ENCODE measurements at places on chromosomes 4 and X.

DNA sequence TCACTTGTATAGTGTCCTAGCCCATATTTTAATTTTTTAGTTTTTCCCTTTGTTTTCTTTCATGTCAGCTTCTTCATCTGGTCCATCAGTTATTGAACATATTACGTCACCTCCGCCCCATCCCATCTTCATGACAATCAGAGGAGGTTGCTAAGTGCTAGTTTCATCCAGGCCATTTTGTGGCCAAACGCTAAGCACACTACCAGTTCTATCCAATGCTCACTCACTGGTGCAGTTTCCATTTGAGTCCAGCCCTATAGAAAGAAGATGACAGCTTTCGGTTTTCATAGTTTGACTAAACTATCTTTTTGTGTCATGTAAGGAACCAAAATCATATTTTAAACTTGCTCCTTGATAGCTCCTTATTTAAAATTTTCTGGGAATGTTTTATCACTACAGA lies 304.2 kb downstream of the TENM3 start:
- no peak for DNase-seq

- no peak for DNase-seq
Observed at GRCh38 chr4:3318561-3319021, 25.8 kb downstream of the RGS12 start.

GRCh38 chr4:30718021-30718542 lies 2.1 kb upstream of the PCDH7 start:
- no peak for DNase-seq

DNA sequence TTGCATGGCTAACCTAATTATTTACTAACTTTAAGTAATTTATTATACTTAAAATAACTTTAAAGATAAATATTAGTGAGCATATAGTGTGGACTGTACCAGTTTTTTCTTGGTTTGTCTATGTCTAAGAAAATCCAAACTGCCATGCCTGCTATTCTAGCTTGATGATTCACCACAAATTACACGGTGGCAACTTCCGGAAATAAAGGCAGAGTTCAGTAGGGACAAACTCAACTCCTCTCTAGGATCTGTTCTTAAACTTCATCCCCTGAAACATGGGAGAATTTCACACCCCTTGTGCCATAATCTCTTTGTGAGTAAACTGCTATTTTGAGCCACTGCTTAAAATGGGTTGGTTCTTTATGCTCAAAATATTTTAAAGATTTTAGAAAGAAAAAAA lies 213.6 kb upstream of the NRK start:
- DNase-seq: no peak

DNA sequence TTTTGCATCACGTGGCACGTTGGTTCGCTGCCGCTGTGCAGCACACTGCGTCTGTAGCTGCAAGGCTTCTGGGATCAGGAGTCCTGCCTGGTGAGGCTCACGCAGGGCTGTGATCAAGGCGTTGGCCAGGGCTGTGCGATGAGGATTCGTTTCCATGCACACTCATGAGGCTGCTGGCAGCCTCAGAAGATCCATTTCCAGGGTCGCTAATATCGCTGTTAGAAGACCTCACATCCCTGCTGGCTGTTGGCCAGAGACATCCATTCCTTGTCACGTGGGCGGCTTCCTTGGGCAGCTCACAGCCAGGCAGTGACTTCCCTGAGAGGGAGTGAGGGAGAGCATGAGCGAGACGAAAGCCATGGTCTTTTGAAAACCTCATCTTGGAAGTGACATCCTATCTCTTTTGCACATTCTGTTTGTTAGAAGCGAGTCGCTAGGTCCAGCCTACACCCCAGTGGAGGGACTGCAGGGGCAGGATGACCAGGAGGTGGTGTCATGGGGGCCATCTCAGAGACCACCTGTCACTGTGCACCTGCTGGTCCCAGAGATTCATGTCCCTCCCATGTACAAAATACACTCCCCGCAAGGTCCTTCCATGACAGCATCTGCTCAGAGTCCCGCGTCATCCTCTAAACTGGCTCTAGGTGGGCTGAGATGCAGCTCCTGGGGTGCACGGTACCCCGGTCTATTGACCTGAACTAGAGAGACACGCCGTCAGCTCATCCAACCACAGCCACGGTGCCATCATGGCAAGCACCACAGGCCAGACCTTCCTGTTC lies 12.2 kb downstream of the RGS12 start:
- DNase-seq: peak; percentile 32

GRCh38 chr4:21202959-21203358 lies 502.7 kb downstream of the PACRGL start:
- no peak for DNase-seq

- peak; percentile 14 for DNase-seq
Observed at GRCh38 chrX:119004920-119005524, 30.6 kb downstream of the LONRF3 start.

DNA sequence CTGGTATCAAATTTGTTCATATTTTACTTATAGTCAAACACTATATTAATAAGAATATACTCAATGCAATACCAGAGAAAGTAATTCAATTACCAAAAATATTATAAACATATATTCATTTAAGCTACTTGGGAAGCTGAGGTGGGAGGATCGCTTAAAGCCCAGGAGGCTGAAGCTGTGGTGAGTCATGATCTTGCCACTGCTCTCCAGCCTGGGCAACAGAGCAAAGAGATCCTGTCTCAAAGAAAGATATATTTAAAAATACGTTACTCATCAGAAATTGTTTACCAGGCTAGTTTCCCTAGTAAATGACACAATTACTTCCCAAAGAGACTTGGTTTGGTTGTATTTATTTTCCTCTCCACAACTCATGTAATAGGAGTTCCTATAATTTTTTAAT lies 433.6 kb downstream of the GASK1B start:
- no peak for DNase-seq

GRCh38 chrX:22392133-22392948 lies 119.6 kb downstream of the CBLL2 start:
- no peak for DNase-seq

DNA sequence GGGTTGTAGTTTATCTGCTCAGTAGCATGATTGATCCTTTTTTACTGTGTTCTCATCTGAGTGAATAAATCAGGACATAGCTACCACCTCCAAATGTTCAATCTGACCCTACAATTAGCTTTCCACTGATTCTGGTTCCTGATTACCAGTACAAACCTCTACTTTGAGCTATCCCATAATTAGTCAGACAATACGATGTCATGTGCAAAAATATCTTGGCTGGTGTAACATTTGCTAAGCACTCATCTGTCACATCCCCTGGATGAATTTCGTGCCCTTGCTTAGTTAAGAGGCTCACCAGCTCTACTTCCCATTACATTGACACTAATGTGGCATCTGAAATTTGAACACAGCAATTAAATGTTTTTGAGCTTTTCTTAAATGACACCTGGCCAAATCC lies 1101.0 kb upstream of the PCDH7 start:
- DNase-seq: no peak

GRCh38 chr4:163071308-163071707 lies 95.4 kb downstream of the NAF1 start:
- no peak for DNase-seq

- DNase-seq: no peak
Observed at GRCh38 chrX:72305286-72306084, at the start of gene CITED1. Gene CITED1, minus strand, starts transcription at chrX:72305914. Its CDS starts 3,045 bp downstream, at chrX:72302869.

GRCh38 chr4:80306260-80306659 lies 29.3 kb upstream of the CFAP299 start:
- DNase-seq: no peak

GRCh38 chrX:133771086-133771646 lies 214.2 kb downstream of the GPC3 start:
- peak; percentile 12 for DNase-seq

GRCh38 chr4:75126058-75126457 lies 193.1 kb downstream of the PARM1 start:
- DNase-seq: no peak

DNA sequence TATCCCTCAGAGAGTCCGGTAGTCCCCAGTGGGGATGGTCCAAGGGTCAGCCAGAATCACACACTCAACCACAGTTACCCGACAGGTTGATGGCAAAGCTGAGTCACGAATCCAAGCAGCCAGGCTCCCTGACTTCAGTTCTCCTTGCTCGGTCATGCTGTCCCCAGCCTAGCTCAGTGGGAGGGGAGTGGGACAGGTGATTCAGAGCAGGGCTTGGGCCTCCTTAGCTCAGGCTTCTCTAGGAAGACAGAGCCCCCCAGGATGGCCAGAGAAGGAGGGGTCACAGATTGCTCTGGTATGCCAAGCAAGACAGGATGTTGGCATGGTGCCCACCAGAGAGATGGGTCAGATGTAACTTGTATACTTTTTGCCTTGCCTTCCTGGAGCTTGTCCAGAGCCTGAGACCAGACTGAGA lies 66.5 kb downstream of the EFNB1 start:
- no peak for DNase-seq

- no peak for DNase-seq
Observed at GRCh38 chr4:101807351-101807750, 16.8 kb downstream of the BANK1 start.

DNA sequence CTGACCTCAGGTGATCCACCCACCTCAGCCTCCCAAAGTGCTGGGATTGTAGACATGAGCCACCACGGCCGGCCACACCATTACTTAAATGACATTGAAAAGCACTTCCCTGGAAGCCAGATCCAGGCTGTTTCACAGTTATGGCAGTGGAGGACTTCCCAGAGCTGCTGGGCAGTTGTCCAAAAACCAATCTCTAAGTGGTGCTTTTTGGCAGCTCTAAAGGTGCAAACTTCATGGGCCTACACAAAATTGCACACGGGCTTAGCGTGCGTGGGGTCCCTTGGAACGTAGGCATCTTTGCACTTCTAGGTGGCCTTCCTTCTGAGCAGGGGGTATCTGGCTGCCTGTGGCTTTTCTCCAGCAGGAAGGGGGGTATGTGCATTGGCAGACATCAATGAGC lies 172.3 kb downstream of the SHOX start:
- no peak for DNase-seq

- no peak for DNase-seq
Observed at GRCh38 chr4:41077628-41078027, 136.7 kb downstream of the APBB2 start.

DNA sequence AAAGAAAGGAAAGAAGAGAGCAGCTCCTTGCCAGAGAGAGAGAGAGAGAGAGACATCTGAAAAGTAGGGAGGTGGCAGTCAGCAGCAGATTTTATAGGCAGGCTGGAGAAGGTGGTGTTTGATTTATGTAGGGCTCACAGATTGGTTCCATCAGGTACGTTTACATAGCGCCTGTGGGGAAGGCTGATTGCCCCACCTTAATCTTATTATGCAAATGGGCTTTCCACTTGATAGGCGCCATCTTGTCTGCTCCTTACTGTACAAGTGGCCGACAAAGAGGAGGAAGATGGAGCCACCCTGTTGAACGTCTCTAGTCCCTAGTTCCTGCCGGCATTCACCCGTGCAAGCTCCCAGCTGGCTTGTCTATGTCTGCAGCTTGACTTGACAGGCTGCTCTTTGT lies 49.1 kb upstream of the DHRSX start:
- DNase-seq: no peak

GRCh38 chr4:7719354-7720174 lies 220.1 kb downstream of the AFAP1 start:
- DNase-seq: peak; percentile 23

DNA sequence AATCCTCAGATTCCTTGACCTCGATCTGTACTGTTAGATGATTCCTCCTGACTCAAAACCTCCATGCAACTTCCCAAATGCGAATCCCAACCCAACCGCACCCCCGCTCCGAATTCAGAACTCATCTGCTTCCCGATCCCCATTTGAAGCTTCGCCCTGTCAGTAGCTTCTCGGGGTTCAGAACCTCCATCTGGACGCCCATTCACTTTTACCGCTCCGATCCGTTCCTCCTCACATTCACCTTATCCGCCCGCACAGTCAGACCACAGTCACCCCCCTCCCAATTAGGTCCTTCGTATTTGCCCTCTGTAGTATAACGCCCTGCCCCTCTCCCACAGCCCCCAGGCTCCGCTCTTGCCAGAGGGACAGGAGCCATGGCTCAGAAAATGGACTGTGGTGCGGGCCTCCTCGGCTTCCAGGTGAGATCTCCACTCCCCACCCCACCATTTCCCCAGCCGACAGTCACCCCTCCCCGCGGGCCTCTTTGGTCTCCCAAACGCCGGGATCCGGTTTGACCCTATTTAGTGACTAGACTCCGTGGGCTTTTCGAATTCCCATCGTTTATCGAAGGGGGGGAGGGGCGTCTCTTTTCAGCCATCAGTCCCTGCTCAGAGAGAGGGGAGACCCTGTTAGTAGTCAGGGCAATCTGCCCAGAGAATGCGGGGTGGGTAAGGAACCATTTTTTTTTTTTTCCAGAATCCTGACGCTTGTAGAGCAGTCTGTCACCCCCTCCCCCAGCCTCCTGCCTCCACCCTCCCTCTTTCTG lies 691 bp downstream of the MAGED1 start:
- peak; percentile 54 for DNase-seq

GRCh38 chrX:119954374-119954773 lies 10.8 kb upstream of the NKAP start:
- no peak for DNase-seq

GRCh38 chr4:144507311-144508101 lies 138.4 kb upstream of the HHIP start:
- no peak for DNase-seq

DNA sequence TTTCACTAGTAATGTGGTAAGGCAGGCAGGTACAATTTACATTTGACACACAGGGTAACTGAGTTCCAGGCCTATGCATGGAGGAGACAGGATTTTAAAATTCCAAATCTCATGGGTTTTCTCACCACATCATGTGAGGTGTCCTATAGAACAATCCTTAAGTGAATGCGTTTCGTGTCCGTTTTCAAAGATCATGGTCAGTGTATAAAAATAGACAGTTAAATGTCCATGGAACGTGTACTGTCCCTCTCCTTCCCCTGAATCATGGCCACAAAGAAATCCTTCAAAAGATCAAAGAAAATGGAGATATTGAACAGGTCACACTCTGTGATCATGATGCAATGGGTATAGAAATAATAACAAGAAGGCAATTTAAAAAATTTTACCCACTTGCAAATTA lies 42.0 kb downstream of the LIMCH1 start:
- no peak for DNase-seq

DNA sequence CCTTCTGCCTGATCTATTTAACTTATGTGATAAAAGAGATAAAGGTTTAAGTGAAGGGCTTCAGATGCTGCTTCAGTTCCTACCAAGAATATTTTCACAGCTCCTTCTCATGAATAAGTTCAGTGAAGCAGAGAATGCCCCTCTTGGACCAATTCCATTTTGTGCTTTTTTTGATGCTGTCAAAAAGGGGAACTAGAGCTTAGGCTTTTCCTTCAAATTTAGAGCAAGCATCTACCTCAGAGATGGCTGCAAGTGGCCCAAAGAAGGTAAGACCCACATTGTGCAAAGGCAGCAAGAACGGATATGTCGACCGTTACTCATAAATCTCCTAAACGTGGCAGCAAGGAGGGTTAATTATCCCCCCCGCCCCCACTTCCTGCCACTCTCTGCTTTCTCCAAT lies 4.5 kb downstream of the CHRDL1 start:
- DNase-seq: no peak

All from NCI-H1092 (cell line).